ENCODE measurements at places on chromosomes 1 and 21. TPM values are rescaled to one million over a fixed set of nuclear protein-coding genes. Genes with fewer than 3 reads are reported as not detected.

RGS4 gene
- 7.3 TPM for total RNA-seq

CFAP298 gene
- total RNA-seq = 16.3 TPM

CRYZL1 gene
- 68.9 TPM for total RNA-seq

- no peak for DNase-seq
These were observed 60.2 kb downstream of the PRRC2C start for GRCh38 chr1:171545523-171545922.

- no peak for DNase-seq
These were observed 42.6 kb downstream of the UBE2G2 start for GRCh38 chr21:44758781-44759627.

GRCh38 chr1:95116580-95117206, 462 bp upstream of the TLCD4 start:
- DNase-seq = peak; percentile 55

DNA sequence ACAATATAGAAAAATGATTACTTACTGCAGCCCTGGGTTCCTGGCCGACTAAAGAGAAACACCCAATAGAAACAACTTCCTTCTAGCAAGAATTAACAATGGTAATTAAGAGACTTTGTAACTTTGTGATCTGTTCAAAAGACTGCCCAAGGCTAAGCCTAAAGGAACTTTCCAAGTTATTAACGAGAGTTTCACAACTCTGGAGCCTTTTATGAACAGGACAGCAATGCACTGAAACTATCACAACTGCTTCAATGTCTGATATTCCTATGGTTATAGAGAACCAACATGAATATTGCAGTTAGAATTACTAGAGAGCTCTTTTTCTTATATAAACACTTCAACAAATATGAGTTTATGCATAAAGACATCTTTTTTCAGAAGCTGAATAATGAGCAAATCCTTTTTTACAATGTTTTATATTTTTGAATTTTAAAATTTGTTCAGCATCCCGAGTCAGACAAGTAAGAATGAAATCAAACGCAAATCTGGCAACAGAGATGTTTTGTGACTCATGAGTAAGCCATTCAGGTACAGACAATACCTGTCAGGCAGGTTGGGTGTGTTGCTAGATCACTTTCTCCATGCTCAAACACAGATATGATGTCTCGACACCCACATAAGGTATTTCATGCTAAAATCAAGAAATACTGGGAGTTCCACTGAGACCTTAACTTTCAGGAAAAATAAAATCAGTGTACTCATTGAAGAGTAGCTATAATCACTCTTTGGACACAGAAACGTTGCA, 22.2 kb upstream of the KCNJ15 start:
- DNase-seq = no peak

- DNase-seq = no peak
These were observed 454.3 kb downstream of the MATN1 start for GRCh38 chr1:30268923-30269666.

DNA sequence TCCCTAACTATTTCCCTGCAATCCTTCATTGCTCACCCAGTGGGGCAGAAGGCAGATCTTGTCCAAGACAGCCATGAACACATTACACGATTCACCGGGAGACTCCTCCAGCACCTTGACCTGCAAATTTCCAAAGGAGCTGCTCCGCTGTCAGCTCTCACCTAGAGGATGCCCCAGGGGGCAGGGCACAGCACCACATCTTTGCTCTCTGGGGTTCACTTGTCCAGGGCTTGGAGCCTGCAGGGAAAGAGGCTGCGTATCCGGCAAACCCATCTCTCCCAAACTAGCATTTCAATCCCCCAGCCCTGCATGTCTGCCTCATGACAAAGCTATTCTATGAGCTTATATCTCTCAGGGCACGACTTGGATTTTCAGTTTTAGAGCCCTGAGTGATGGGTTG, 35.1 kb upstream of the OLIG2 start:
- DNase-seq = no peak

GRCh38 chr1:172429331-172430127, 9.0 kb downstream of the C1orf105 start:
- peak; percentile 51 for DNase-seq

GRCh38 chr1:84078108-84078841, 65.8 kb upstream of the PRKACB start:
- DNase-seq = no peak

DNA sequence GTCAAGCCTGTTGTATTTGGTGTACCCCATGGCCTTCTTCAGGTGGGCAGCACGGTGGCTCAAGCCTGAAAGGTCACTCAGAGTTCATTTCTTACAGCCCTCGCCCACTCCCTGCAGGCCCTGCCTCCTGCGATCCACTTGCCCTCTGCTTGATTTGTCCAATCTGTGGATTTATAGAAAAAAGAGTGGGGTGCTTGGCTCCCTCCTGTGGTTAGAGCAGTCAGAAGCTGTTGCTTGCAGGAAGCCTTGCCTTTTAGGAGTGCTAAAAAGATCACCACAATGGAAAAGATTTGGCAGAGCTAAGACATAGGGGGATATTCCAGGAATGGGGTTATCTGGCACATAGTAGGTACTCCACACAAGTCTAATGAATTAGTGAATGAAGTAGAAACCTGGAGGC, 108.0 kb upstream of the TRABD2B start:
- DNase-seq = no peak

All from frontal cortex (tissue), 4 donors.